ENCODE measurements at places on chromosomes 5 and 9.

DNA sequence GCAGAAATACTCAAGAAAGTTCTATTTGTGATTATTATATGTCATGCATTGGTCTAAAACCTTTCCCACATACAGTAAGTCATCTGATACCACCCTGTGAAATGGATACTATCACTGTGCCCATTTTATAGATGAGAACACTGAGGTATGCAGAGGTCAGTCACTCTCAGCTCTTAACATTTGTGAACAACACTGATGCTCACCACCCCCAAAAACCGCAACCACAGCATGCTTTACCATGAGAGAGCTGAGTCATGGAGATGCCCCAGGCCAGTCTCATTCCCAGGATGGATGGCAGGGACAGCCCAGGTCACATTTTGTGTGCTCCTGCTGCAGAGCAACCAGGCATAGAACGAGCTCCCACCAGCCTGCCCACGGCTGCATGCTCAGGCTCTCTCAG, 53.5 kb upstream of the IRX1 start:
- DNase-seq, result no peak

GRCh38 chr5:2257326-2258244, 374.9 kb upstream of the IRX4 start:
- DNase-seq, result no peak

DNA sequence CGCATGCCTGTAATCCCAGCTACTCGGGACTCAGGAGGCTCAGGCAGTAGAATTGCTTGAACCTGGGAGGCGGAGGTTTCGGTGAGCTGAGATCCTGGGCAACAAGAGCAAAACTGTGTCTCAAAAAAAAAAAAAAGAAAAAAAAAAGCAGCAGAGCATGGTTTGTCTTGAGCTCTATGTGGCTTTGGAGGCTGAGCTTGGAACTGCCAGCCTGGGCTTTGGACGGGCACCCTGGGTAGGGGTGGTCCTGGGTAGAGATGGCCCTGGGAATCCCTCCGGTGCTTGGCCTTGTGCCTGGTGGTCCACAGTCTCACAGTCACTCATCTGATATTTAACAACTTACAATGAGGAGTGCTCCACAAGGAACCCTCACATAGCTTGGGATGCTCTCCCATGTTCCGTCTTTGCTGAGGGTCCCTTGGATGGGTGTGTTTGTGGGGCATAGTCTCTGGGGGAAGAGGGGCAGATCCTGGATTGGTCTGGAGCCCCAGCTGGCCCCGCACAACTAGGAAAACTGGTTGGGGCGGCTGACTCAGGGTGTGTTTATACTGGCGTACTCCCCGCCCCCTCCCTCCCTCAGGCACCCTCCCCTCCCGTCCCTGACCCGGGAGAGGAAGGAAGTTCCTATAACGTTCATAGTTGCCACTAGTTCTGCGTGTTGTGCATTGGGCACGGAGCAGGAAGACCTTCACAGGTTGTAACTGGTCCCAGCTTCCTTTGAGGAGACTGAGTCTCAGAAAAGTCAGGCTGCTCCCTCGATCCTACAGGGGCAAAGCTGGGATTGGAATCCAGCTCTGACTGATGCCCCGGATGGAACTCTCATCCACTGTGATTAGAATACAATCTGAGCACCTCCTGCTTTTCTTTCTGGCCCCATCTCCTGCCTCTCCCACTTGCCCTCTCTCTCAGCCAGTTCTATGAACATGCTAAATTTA, 11.2 kb downstream of the IER5L start:
- no peak for DNase-seq

- DNase-seq, result no peak
Observed at GRCh38 chr5:135221696-135222095, 177.3 kb downstream of the MACROH2A1 start.

DNA sequence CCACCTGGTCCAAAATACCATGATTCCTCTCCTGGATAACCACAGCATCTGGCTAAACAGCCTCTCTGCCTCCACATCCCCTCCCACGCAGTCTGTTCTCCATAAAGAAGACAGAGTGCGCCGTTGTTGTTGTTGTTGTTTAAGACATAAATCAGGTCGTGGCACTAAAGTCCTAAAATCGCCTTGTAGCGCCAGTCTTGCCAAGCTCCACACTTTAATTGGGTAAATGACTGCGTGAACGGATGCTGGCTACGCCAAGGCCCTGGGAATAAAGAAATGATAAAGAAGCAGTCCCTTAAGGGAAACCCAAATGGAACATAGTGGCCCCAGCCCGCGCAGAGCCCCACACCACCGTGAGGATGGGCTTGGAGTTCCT, 364 bp upstream of the SFXN1 start:
- no peak for DNase-seq

DNA sequence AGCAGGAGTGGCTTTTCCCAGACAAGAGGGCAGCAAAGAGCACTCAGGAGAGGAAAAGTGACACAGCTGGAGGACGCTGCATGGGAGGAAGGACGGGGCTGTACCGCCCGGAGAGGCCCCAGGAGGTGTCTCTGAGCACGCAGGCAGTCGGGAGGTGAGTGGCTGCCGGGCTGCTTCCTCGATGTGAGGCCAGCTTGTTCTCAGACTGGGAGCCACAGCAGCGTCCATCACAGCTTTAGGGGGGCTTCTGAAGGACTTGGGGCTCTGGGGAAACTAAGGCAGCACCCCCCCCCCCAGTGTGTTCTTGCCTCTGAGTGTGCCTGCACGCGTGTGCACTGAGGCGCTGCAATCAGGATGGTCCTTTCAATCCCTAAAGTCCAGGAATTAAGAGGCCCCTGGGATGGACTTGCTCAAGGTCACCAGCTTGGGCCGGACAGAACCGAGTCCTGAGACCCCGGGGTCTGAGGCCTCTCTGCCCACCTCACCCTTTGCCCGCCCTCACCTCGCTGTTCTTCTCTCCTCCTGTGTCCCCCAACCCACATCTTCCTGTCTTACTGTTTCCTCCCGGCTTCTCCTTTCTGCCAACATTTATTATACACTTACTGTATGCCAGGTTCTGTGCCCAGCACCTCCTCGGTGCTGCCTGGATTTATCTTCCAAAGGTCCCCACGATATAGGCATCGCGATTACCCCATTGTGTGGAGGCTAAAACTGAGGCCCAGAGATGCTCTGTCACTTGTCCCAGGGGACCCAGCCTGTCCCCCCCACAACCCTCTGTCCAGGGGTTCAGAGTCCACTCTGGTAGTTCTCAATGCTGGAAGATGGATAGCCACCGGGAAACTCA, 32.9 kb downstream of the FAM163B start:
- no peak for DNase-seq

GRCh38 chr5:135576075-135576599, 2.7 kb downstream of the CXCL14 start:
- DNase-seq, result no peak
